Ecto neural progenitor cell (in vitro differentiated cells): ENCODE measurements at places on chromosomes 6 and 20.

- DNase-seq: no peak
These were observed 68.1 kb downstream of the HFE start for GRCh38 chr6:26155061-26155930.

DNA sequence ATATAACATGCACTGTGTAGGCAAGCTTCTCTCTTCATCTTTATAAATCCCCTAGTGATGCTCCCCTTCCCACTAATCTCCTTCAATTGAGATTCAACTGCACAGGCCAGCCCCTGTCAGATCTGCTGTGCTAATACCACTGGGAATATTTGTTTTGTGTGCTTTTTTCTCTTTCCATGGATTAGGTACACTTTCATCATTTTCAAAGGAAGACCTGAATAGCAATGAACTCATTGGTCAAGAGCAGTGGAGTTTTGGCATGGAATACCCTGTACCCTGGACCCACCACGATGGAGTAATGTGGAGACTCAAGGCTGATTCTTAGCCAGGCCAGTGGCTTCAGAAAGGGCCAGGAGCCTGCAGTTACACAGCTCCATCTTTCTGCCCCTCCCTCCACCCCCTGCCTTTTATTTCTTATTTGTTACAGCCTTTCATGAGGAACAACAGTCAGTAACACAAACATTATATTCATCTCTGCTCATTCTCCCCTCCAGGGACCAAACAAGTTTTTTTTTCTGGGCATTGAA lies 75.4 kb upstream of the KCNG1 start:
- DNase-seq: no peak

- DNase-seq: no peak
These were observed 99.0 kb upstream of the GMDS start for GRCh38 chr6:2344319-2344905.

DNA sequence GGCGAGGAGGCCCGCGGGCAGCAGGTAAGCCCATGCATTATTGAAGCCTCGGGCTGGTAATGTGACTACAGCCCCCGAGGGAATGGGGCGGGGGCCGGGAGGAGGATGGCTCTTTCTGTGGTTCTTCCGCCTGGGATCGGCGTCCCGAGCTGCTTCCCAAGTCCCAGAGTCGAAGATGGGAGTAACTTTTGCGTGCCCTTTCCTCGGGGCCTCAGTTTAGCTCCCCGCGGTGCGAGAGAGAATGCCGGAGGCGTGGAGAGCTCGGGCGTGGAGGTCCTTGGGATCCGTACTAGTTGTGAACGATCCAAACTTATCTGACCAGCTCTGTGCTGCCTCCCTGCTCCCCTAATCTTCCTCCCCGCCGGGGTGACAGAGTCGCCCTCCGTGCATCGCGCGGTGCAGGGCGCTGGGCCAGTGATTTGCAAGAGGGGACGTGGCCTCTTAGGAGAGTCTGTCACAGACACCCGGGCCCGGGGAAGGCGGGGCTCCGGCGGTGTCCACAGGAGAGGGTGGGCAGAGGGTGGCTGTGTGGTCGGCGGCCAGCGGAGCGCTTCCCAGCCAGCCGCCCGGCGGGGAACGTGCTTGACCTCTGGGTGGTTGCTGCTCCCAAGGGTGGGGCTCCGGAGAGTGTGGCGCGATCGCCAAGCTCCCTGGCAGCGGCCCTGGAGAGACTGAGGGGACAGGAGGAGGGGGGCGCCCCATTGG lies 815 bp downstream of the UTRN start:
- peak; percentile 77 for DNase-seq

DNA sequence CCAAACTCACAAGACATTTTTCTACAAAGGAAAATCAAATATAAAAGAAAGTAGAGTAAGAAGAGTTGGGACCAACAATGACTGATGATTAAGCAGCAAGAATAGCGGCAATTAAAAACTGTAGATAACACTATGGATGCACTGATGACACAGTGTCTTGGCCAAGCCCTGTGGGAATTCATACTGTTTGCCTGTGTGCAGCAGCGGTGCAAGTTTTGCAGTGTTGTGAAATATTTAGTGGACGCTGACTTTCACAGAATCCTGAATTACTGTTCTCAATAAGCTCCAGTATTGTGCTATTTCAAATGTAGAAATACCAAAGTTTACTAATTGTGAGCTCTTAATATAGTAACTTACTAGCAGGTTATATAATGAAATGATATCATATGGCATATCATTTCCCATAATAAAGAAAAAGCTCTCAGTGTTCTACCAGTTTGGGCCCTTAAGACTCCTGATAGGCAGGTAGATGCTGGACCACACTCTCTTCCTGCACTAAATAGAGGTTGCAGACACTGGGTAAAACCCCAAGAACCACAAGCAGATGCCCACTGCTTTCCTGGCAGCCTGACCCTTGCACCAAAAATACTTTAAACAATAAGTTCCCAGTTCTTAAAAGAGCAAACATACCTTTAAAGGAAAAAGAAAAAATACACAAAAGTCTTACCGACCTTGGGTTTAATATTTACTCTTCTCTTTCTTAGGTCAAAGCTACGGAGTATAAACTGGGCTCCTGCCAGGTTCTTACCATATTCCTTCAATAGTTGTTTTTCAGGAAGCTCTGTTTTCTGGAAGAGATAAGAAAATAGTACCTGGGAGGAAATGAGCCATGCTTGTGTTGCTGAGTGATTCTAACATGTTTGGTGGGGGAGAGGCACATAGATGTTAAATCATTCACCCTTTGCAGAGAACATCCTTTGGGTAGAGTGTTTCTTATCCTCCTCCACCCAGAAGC lies 41.6 kb downstream of the ANKEF1 start:
- DNase-seq: no peak

DNA sequence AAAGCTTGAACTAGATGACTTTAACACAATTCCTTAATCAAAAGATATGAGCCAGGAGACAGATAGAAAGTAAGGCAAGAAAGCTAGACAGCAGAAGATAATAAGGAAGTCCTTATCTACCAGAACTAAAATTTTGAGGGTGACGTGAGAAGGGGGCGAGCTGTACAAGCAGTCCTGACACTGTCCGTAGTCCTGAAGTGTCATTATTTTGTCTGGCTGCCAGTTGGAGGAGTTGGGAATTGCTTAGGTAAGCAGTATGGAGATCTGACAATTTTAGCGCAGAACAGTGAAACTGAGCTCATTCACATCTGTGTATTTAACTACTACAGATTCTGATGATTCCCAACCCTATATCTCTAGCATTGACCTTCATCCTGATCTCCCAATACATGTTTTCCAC lies 25.8 kb upstream of the CEP85L start:
- DNase-seq: no peak

DNA sequence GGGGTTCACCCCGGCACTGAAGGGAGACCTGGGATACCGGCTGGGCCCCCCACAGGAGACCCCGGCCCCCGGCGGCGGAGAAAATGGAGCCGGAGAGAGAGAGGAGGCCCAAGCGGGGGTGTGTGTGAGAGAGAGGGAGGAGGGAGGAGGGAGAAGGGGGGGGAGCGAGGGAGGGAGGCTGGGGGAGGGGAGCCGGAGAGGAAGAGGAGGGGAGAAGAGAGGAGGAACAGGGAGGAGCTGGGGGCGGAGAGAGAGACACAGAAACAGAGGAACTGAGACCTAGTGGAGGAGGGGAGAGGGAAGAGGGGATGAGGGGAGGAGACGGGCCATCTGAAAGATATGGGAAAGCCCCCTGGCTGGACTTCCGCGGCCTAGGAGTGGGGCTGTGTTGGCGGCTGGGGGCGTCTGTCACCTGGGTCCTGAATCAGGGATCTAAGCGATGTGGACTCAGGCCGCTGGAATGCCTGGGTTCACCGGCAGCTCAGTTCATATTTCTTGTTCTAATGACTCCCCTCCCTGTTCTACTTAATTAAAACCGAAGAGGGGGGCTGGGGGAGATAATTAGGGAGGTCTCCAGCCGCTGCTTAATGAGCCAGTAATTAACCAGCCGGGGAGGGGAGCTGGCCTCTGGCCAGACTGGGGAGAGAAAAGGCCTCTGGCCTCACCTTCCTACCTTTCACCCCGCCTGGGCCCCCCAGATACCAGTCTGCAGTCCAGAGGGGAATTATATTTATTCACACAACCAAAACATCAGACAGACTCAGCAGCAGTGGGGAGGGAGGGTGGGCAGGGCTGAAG lies at the start of gene PBX2:
Gene PBX2, minus strand, starts transcription at position 149 of the 798 bp plus-strand sequence. CDS start 287 bp downstream, outside the sequence.
- peak; percentile 84 for DNase-seq

DNA sequence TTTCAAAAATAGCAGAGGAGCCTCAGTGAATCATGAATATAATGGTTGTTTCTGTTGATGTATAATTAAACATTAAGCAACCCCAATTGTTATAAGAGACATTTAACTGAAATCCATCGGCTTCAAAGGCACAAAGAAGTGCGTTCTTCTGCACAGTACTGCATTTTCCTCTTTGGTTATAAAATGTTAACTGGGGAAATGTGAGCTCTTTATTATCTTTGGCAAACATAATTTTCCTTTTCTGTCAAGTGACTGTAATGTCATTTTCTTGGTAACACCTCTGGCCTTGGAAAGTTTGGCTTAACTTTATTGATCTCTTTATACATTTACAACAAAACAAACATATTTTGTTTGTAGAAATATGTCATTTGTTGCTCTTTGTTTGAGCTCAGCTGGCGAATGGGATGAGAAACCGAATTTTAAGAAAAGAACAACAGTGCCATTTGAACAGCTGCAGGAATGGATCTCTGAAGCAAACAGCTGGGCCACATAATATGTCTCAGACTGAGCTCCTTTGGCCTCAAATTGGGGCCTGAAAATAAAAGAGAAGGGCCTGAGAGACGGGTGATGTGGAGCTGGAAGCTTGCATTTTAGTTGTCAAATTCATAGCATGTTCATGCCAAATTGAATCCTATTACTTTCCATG lies 427.0 kb upstream of the SPTLC3 start:
- no peak for DNase-seq

GRCh38 chr6:149031859-149032598 lies 285.2 kb downstream of the UST start:
- DNase-seq: no peak

DNA sequence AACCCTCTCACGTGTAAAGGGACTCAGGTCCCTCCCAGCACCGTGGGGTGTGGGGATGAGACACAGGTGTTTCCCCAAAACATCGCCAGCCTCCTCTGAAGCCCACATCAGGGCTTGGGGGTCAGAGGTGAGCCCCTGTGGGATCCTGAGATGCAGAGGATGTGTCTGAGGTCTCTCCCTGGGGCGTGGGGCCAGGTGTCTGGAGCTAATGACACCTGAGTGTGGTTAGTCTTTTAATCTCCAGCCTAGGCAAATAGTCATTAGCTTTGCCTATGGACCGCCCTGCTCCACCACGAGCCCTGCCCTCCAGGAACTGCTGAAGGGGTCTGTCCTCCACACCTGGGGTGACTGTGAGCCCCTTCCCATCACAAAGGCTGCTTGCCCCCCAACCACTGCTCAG lies 1.7 kb downstream of the SRMS start:
- DNase-seq: no peak

GRCh38 chr20:4748847-4749246 lies 27.1 kb downstream of the PRND start:
- no peak for DNase-seq

DNA sequence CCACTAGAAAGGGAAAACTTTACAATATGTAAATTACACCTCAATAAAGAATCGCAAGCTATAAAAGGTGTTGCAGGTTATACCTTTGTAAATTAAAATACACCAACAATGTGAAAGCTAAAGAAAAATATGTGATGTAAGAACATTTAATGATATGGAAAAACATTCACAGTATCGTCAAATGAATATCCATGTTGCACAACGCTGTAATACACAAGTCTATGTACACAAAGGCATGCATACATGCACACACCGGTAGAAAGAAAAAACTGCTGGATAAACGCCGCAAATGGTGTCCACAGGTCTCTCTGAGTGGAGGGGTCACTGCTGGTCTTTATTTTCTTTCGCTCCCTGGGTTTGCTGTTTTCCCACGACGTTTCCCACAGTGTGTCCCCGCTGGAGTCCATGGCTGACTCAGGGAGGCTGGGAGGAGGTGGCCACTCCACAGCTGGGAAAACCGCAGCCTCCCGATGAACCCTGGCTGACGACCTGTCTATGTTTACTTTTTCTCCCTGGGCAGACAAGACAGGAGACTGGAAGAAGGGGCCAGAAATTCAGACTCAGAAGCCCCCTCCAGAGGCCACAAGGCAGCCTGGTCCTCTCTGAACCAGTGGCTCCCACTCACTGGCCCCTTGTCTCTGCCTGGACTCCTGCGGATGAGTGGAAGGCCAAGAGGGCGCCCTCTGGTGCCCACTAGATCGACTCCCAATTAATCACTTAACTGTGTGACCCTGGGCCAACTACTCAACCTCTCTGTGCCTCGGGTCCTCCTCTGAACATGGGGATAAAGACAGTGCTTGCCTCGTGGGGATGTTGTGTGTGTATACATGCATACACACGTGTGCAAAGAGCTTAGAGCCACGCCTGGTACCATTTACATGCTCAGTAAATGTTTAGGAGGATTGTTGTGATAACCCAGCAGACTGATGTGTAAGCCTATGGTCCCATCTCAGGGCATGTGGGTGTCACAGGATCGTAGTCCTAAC lies 12.8 kb upstream of the BPI start:
- peak; percentile 75 for DNase-seq

GRCh38 chr6:93213028-93213427 lies 206.3 kb downstream of the EPHA7 start:
- DNase-seq: no peak

GRCh38 chr6:158068893-158069799 lies 87.5 kb downstream of the SYNJ2 start:
- no peak for DNase-seq

DNA sequence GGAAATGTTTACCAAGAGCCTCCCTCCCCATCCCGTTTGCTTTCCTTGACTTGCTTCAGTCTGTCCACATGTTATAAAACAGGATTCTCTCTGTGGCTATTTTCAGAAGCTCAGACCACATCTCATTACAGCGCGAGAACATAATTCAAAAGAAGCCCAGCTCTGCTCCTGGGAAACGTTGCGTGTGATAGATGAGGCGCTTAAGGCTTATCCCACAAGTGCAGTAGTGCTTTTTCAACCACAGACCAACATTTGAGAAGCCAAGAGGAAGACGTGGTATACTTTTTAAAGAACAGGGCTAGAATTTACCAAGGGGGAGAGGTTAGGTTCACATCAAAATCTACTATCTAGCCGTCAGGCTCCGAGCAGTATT lies 239.5 kb downstream of the SLC24A3 start:
- no peak for DNase-seq

DNA sequence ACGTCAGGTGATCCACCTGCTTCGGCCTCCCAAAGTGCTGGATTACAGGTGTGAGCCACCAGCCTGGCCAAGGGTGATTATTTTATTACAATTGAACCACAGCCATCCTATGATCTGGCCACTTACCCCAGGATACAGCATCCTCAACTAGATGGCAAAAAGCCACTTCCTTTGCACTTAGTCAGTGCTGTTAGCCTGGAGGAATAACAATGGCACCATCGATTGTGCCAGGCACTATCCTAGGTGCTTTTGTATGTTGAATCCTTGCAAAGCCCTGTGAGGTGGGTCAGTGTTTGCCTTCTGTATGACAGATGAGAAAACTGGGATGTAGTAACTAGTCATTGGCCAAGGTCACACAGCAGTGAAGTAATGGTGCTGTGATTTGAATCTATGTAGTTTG lies 11.2 kb upstream of the TTPAL start:
- DNase-seq: no peak

DNA sequence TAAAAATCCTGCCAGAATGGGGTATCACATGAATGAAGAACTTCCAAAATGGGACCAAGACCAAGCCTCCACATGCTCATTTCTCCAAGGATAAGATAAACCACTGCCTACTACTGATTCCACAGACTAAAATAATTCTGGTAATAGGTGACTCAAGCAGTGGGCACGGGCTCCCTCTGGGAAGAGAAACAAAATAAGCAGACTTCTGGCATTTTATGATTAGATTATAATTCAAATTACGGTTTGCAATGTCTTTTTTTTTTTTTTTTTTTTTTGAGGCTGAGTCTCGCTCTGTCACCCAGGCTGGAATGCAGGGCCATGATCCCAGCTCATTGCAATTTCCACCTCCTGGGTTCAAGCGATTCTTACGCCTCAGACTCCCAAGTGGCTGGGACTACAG lies 16.0 kb downstream of the UQCC1 start:
- DNase-seq: no peak
